ENCODE measurements at places on chromosomes 5 and 9.

- DNase-seq, result no peak
Observed at GRCh38 chr5:109567374-109568044, 122.2 kb upstream of the MAN2A1 start.

DNA sequence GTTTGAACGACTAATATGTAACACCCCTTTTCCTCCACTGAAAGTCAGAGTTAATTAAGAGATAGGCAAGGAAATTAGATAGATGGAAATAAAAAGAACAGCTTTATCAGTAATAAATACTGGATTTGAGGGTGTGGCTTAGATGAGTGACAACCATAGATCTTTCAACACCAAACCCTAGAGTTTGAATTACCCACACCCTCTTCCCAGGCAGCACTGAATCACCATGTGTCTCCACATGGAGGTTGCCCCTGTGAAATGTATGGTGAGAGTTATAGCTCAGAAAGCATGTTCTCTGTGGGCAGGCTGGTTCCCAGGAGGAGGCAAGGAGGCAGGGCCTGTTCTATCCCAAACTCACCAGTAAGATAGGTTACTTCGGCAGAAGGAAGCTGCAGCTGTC lies 69.7 kb downstream of the TMEM174 start:
- DNase-seq, result no peak

GRCh38 chr9:36833954-36834353 lies 200.1 kb downstream of the PAX5 start:
- DNase-seq, result no peak

GRCh38 chr9:92299116-92299515 lies 5.6 kb upstream of the IARS1 start:
- DNase-seq, result no peak

GRCh38 chr5:133111299-133111698 lies 59.5 kb downstream of the HSPA4 start:
- DNase-seq, result no peak

DNA sequence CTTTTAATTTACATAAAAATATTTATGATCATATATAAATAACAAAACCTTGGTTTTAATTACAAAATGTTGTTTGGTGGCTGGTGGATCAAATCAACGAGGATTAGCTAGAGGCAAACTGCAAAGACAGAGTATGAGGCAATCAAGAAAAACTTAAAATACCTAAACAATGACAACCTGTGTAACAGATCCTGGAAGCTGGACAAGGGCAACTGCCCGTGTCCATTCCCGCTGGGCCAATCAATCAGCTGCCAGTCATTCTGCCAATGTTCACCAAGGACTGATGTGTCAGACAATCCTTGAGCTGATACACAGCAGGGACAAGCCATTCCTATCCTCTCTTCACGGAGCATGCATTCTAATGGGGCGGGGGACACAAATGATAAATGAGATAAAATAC lies 3.2 kb upstream of the TENT4A start:
- DNase-seq, result no peak

GRCh38 chr5:153530357-153531143 lies 40.1 kb downstream of the GRIA1 start:
- no peak for DNase-seq

DNA sequence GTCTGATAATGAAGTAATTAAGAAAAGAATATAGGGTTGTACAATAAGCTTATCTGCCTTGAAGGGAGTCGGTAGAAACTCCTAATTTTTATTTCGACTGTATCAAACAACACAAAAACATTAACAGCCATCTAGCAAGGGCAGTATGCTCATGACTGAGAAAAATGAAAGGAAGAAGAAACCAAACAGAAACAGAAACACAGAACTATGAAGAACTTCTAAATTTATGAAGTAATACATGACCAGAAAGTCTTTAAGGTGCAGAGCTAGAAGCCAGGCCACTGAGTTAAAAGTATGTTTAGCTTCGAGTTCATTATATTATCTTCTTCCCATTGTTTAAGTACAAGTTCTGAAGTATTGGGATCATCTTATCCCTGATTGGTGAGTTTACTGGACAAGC lies 367.3 kb upstream of the C9orf72 start:
- DNase-seq, result no peak

GRCh38 chr5:93117751-93118531 lies 463.1 kb downstream of the NR2F1-AS1 start:
- DNase-seq, result no peak

- DNase-seq, result no peak
Observed at GRCh38 chr5:2887481-2888348, 136.2 kb upstream of the IRX2 start.

DNA sequence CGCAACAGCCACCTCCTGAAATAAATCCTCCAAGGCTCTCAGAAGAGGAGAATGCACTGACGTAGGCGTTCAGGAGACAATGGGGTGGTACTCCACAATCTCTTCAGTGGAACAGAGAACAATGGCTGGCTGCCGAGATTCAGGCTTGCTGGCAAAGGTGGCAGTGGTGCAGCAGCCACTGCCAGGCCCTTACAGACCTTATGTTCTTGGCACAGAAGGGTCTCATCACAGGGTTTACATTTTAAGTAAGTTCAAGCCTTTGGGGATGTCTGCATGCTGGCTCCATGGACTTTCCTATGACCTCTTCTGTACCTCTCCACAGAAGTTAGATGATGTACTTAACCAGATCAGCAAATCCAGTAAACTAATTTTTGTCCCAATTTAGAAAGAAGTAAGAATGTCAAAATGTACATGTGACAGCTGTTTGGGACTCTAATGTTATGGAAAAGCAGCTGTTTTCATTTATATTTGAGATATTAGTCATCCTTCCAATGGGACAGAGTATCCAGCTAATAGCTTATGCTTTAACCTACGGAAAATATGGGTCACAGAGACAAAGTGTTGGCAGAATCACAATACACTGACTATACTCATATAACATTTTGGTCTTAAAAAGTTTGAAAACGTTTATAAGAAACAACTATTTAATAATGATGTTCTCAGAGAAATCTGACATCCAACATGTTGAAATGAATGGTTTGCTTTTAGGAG lies 180.9 kb downstream of the MAPKAP1 start:
- DNase-seq, result no peak

- no peak for DNase-seq
Observed at GRCh38 chr5:68221488-68221887, 5.9 kb downstream of the PIK3R1 start.

DNA sequence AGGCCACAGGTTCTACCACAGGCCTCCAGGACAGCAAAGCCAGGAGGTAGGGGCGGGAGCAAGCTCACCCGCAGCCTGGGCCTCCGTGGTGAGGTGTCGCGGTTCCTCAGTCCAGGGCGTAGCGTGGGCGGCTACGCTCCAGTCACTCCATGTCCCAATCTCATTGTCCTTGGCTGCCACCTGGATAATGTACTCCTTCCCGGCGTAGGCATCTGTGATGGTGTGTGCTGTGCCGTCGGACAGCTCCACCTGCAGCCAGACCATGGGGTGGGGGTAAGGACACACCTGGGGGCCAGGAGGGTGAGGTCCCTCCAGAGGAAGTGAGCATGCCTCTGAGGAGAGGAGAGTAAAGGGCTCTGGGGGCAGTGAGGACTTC lies 29.8 kb upstream of the ENHO start:
- DNase-seq, result no peak

- DNase-seq, result no peak
Observed at GRCh38 chr9:14155237-14155636, 158.7 kb downstream of the NFIB start.

GRCh38 chr9:129908906-129909305 lies 73.6 kb downstream of the USP20 start:
- DNase-seq, result no peak

DNA sequence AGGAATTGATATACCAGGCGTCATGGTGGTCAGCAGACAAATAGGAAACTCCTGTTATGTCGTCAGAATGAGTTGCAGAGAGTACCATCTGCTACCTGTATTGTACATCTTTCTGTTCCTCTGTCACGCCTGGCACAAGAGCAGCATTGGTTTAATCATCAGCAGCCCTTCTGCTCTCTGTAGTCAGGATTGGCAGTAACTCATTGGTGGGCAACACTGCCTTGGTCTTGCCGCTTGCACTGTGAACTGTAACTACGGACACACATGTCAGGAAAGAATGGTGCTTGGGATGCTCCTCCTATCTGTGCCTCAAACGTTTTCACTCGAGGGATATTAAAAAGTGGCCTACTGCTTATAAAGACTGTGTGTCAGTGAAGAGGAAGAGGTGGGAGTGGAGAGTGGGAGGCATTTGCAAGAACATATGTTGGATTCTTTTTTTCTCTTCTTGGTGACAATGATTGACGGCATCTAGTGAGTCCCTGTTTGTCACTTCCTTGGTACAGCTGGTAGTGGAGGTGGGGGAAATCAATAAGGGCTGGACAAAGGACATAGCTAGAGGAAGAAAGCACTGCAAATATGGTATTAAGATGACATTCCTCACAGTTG lies 76.6 kb downstream of the F2RL2 start:
- no peak for DNase-seq

GRCh38 chr9:114004221-114004716 lies 73.8 kb downstream of the AMBP start:
- no peak for DNase-seq

GRCh38 chr5:144567421-144567780 lies 396.7 kb downstream of the KCTD16 start:
- no peak for DNase-seq

DNA sequence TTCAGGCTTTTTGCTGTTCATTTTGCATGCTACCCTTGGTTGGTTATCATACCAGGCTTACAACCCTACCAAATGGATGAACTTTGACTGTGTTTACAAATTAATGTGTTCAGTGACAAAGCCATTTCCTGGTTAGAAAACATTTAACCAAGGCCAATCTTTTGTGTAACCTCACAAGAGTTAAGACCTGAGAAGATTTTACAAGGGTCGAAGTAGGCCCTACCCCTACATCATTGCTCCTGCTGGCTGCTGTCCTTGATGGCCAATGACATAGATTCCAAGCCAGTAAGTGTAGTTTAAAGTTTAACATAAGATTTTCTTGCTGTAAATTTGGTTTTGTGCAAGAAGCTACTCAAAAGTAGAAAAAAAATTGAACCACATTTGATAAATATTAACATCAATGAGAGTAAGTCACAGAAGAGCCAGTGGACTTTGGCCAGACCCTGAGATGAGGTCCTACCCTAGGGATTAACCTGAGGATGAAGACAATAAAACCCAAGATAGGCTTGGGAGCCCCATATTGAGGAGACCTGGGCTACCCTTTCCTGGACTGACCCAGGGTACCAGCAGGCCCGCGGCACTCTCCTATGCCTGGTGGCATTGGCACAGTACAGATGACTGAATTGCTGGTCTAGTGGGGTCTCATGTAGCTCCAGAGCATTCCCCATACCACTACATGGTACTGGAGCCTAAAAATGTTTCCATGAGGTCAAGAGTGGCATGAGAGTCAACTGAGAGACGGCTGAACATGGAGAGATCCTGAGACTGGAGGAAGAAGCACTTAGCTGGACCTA lies 8.3 kb downstream of the C1QTNF3 start:
- DNase-seq, result no peak

DNA sequence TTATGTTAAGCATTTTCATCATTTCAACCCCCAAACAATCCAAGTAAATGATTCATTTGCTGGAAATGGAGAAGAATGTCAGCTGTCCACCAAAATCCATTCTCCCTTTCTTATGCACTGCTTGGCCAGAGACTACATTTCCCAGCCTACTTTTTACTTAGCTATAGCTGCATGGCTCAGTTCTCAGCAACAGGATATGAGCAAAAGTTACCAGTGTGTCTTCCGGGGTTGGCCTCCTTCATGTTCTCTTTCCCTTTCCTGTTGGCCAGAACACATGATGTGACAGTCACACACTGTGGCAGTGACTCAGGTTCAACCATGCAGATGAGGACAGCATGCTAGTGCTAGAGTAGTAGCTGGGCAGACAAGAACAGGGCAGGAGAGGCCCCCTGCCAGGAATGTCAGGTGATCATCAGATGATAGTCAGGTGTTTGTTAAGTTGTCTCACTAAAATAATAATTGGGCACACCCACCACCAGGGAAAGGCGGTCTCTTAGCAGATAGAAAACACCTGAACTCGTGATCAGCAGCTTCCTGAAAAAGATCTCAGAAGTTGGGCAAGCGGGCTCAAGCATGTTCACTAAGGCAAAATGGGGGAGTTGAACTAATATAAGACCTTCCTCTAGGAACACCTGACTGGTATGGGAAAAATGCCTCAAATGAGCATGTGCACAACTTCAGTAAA lies 12.2 kb downstream of the GPR150 start:
- no peak for DNase-seq

GRCh38 chr5:26487553-26487952 lies 550.8 kb downstream of the CDH9 start:
- DNase-seq, result no peak

GRCh38 chr9:93295031-93295430 lies 111.1 kb downstream of the WNK2 start:
- DNase-seq, result no peak

DNA sequence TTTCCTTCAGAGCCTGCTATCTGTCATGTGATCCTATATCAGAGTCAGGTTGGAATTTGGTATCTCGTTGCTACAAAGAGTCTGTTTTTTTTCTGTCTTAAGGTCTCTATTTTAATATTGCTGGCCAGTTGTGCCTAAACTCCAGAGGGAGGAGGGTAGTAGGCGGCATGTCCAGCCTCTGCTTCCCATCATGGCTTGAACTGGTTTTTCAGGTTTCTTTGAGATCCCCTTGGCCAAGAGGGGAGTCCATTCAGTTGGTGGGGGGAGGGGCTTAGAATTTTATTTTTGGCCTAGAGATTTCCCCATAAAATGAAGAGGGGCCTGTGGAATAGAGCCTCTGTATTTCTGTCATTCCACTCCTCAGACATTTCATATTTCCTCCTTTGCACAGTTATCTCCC lies 15.4 kb upstream of the ZNF354C start:
- no peak for DNase-seq

DNA sequence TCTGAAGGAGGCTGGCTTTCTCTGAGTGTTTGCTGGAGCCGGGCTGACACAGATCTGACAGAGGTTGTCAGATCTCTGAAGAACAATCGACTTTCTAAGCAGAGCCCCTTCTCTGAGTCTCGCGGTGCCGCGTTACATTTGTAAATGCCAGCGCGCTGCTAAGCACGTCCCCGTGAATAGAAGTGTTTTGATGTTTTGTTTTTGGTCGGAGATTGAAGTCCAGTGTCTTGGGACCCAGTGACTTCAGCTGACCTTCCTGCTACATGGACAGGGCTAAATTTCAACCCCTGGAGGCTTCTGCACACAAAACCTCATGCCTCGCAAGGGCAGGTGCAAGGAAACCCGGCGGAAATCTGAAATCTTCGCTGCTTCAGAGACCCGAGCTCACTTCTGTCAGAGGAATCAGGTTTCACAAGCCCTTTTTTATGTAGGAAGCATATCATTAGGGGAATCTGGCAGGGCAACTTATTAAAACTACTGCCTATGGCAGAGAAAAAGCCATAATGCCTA lies 27.2 kb downstream of the NEUROG1 start:
- DNase-seq, result no peak

All from NCI-H1417 treated with DMSO at 0.1 percent for 48 hours (cell line).